ENCODE measurements at places on chromosomes 16 and 17. TPM values are rescaled to one million over a fixed set of nuclear protein-coding genes. Genes with fewer than 3 reads are reported as not detected.

The BIRC5 gene
- total RNA-seq: 29.7 TPM

The TMC5 gene
- total RNA-seq: 2.7 TPM

The KARS1 gene
- total RNA-seq: 91.6 TPM

The NGFR gene
- total RNA-seq: 1.8 TPM

The IRX6 gene
- not detected for total RNA-seq

The MCRIP1 gene
- 66.7 TPM for total RNA-seq

The KRT13 gene
- total RNA-seq: 3.1 TPM

The HSD17B1 gene
- total RNA-seq: 0.35 TPM

The OR3A3 gene
- total RNA-seq: not detected

The CALB2 gene
- not detected for total RNA-seq

DNA sequence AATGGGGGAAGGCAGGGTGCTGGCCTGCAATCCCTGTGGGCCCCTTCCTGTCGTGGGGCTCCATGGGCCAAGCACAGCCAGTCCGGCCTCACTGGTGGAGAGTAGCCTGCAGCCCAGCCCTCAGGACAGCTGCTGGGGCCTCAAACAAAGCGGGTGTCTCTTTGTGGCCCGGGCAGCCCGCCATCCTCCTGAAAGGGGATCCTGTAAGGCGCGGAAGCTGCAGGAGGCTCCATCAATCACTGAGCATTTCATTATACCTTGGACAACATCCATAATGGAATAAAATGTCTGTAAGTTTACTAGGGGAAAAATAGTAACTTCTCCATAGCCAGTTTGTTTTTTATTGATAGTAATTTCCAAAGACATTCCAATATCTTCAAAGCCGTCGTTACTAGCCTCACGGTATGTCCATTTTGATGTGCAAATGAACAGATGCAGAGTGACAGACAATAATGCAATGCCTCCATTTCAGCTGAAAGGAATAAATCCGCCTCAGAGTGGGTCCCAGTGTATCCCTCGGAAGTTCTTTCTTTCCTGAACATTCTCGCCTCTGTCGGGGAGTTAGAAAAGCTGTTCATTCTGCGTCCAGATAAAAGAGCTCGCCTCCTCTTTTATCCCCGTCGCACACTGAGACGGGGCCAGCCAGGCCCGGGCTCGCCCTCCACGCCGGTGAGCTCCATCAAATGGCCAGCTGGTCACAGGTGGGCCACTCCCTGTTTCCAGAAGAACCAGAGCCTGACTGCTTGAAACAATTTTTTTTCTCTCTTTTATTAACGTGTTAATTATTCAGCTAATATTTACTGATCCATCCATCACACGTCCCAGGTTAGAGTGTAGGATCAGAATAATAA is 14.4 kb downstream of the WSCD1 start:
- H3K4me1 ChIP-seq: no peaks in the 10 kb centered on the region
- no peak for DNase-seq
- H3K36me3 ChIP-seq: no peaks in the 10 kb centered on the region
- H3K4me3 ChIP-seq: no peak overlapping the region
- H3K27me3 ChIP-seq: no peaks in the 10 kb centered on the region
- no peak overlapping the region for H3K27ac ChIP-seq

DNA sequence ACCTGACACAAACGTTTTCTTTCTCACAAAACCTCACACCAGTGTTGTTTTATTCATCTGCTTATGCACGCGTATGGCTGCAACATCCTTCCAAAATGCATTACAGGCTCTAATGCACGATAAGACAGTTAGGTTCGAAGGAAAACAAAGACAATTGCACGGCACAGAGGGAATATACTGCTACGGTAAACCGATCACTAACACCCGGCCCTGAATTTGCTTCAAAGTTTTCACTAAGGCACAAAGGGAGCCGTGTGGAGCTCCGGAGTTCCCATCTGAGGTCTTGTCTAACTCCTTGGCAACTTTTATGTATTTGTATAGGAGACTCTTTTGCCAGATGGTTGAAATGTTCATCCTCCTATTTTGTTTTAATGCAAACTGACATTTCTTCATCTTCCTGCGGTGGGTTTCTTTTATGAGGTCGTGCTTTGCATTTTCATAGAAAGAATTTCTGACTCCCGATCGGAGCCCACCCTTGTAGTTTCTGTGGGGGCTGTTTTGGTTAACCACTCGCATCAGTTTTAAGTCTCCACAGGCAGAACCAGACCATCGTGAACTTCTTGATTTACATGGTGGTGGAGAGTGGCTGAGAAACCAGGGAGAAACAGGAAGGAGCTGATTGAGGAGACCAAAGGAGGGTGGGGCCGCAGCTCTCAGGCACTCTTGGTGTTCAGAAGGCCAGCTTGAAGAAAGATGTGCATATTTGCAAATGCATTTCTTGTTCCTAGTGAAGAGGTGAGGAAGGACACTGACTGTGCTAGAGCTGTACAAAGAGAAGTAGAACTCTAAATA is 516.8 kb downstream of the MAF start:
- H3K4me3 ChIP-seq: no peak overlapping the region
- no peaks in the 10 kb centered on the region for H3K4me1 ChIP-seq
- H3K27ac ChIP-seq: no peak overlapping the region
- no peak for DNase-seq
- H3K27me3 ChIP-seq: no peaks in the 10 kb centered on the region

GRCh38 chr17:35094902-35095301 is 24.8 kb downstream of the RAD51D start:
- no peak for DNase-seq
- H3K27me3 ChIP-seq: no peaks in the 10 kb centered on the region
- H3K4me1 ChIP-seq: no peaks in the 10 kb centered on the region
- no peak overlapping the region for H3K27ac ChIP-seq

GRCh38 chr17:65977041-65977440 is 214.9 kb downstream of the CEP112 start:
- DNase-seq: no peak
- H3K4me3 ChIP-seq: no peak overlapping the region
- H3K27me3 ChIP-seq: no peaks in the 10 kb centered on the region

- no peaks in the 10 kb centered on the region for H3K27me3 ChIP-seq
- H3K4me1 ChIP-seq: no peaks in the 10 kb centered on the region
- no peaks in the 10 kb centered on the region for H3K36me3 ChIP-seq
- no peak overlapping the region for H3K4me3 ChIP-seq
Measured at GRCh38 chr16:6146874-6147425, 1049.4 kb upstream of the EEF2KMT start.

GRCh38 chr17:72365857-72366414 is 245.1 kb downstream of the SOX9 start:
- H3K27ac ChIP-seq: no peak overlapping the region
- H3K4me1 ChIP-seq: no peaks in the 10 kb centered on the region
- H3K27me3 ChIP-seq: peaks cover 14% of the 10 kb centered on the region
- no peaks in the 10 kb centered on the region for H3K36me3 ChIP-seq

DNA sequence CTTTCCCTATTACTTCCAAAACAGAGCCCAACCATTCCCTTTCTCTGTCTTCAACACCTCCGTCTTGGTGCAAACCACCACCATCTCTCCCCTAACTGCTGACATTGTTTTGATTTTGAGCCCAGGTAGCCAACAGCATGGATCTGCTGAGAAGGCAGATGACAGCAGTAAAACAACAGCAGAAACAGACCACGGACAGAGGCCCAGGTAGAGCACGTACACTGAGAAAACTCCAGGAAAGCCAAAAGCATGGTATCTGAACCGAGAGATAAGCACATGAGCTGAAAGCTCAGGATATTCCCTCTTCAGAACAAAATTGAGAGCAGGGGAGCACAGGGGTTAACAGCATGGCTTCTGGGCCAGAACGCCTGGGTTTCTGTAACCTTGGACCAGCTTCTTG is 18.9 kb upstream of the MAP3K14 start:
- DNase-seq: peak; percentile 1
- no peaks in the 10 kb centered on the region for H3K36me3 ChIP-seq
- no peaks in the 10 kb centered on the region for H3K27me3 ChIP-seq

DNA sequence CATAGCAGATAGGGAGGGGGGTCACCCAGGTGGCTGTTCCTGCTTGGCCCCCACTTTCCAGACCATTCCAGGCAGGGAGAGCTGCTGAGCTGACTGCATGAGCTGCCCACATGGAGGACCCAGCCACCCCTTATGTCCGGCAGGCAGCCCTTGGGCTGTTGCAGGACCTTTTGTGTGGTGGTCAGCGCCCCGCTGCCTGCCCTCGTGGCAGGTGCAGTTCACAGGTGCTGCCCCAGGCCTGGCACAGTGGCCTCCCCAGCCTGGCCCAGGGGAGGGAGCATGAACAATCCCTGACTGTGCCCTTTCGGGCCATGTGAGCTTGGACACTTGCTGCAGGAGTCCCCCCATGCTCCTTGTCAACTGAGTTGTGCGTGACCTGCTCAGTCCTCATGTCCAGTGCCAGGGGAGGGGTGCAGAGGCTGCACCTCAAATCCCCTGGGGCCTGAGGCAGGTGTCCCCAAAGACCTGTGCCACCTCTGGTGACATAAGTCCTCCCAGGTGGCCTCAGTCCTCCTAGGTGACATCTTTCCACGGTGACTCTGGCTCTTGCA is 8.6 kb downstream of the TBC1D26 start:
- no peak for DNase-seq
- no peaks in the 10 kb centered on the region for H3K4me1 ChIP-seq
- H3K27ac ChIP-seq: no peak overlapping the region
- no peaks in the 10 kb centered on the region for H3K27me3 ChIP-seq
- no peaks in the 10 kb centered on the region for H3K36me3 ChIP-seq

DNA sequence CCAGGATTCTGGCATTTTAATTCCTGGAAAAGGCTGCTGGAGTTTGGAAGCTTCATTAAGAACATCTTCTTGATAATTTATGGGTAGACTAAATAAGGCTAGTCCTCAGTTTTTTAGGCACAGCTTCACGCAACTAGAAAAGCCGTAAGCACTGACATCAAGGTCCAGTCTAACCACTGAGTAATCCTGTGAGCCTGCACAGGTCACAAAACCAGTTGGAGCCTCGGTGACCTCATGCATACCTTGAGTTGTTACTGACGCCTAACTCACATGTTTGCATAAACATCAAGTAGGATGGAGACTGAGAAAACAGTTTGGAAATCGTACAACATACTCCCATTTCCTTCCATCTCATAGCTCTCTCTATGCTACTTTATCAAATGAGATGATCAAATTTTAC is 63.8 kb upstream of the RCVRN start:
- no peak for DNase-seq
- no peak overlapping the region for H3K27ac ChIP-seq
- H3K4me3 ChIP-seq: no peak overlapping the region
- H3K27me3 ChIP-seq: no peaks in the 10 kb centered on the region
- no peaks in the 10 kb centered on the region for H3K36me3 ChIP-seq

DNA sequence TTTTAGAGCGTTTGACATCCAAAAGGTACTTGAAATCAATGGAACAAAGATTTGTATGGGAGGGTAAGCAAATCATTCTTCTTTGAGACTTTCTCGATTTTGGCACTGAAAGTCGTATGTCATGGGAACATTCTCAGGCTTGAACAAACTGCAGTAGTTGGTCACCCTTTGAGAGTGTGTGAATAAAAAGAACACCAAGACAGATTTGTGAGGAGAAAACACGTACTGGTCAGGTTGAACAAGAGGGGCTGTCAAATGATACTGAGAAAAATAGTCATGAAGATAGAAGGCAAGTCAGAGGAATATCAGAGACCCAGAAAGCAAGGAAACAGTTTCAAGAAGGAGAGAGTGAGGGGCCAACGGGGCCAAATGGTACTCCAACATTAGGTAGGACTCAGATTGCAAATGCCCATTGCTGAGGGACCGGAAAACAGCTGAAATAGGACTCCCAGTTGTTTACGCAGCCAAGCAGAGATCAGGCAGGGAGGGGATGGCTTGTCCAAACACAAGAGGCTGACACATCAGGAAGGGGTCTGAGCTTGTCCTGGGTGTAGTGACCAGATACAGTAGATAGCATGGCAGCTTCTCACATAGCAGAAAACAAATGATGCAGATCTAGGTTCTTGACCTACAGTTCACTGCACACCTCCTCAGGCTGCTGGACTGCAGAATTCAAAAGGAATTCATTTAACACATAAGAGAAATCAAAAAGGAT is 74.5 kb upstream of the MYOCD start:
- H3K27ac ChIP-seq: no peak overlapping the region
- H3K27me3 ChIP-seq: no peaks in the 10 kb centered on the region
- no peaks in the 10 kb centered on the region for H3K36me3 ChIP-seq
- no peaks in the 10 kb centered on the region for H3K4me1 ChIP-seq
- H3K4me3 ChIP-seq: no peak overlapping the region

Data from uterus (tissue), 4 donors.